ENCODE measurements at places on chromosomes 1 and 21.
A peak's percentile ranks its signal among the peaks of the same experiment; 100 is the strongest.

DNA sequence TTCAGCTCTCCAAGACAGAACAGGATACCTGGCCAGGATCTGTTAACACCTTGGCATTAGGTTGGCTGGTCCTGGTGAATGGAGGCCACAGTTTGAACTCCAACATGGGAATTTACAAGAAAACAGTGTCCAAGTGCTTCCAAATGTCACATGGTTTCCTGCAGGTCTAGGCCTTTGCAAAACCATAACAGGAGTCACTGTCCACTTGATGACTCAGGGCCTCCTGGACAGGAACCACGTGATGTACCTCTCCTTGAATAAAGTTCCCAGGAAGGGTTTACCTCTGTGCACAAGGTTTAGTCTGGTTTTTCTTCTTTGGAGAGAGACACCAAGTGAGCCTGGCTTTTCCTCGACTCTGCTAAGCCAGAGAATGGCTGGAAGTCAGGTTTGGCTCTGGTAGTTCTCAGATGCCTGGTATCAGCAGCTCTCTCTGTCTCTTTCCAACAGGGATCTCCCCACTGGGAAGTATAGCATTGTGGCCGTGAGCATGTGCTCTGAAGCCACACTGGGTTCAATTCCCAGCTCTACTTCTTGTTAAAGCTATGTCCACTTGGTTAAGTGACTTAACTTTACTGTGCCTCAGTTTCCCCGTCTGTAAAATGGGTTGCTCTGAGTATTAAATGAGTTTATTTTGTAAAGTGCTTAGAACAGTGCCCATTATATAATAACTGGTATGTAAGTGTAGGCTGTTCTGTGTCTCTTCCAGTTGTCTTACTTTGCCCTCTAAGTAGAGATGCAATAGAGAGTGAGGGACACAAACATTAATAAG, 27.3 kb upstream of the TMEM61 start:
- DNase-seq, result peak; percentile 44

GRCh38 chr1:205670611-205671430, 9.5 kb downstream of the SLC45A3 start:
- no peak for DNase-seq

GRCh38 chr1:230199034-230199433, 132.0 kb downstream of the GALNT2 start:
- DNase-seq, result no peak

DNA sequence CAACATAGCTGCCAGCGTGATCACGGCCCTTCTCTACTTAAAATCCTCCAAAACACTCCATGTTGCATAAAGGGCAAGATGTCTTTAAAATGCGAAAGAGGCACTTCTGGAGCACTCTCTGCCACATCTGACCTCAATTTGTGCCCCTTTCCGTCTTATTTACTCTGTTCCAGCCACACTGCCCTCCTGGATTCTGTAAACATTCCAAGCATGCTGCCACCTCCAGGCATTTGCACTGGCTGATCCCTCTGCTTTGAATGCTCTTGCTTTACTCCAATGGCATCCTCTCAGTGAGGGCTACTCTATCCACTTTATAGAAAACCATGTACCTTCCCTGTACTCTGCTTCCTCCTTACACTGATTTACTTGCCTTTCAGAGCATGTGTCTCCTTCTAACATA, 5.3 kb upstream of the RGS7 start:
- peak; percentile 1 for DNase-seq

- DNase-seq, result peak; percentile 56
Measured at GRCh38 chr1:227449051-227449450, 114.3 kb upstream of the ZNF678 start.

DNA sequence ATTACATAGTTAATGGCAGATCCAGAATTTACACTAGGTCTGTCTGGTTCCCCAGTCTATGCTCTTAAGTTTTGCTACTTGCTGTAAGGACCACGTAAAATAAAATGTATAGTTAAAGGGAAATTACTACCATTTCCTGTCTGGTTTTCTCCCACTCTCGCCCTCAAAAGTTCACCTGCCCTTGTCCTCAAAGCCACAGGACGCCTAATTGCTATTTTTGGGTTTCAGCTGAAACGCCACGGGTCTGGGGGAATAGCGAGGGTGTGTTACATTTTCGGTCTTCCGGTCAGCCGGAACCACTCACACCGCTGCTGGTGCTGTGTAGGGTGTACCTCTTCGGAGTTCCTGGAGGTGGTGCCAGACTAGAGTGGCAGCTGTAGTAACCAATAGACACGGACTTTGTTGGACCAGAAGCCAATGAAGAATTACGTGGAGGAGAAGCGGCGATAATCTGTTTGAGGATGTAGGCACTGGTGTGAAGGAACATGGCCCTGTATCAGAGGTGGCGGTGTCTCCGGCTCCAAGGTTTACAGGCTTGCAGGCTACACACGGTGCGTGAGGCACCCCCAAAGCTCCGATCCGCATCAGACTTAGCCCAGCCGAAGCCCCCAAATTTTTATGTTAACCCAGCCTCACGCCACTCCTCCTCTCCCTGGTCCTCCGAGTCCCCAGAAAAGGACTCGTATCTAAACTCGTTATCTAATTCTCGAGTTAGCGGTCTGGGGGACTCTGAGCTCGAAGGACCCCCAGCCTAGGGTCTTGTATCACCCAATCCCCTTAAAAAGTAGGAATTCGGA, at the start of gene TARS2:
Gene TARS2 (plus strand): TSS at position 454 of the 797 bp plus-strand sequence. CDS start 32 bp downstream, at position 486.
- peak; percentile 99 for DNase-seq

- no peak for DNase-seq
Measured at GRCh38 chr1:24363994-24364393, 44.8 kb downstream of the GRHL3 start.

DNA sequence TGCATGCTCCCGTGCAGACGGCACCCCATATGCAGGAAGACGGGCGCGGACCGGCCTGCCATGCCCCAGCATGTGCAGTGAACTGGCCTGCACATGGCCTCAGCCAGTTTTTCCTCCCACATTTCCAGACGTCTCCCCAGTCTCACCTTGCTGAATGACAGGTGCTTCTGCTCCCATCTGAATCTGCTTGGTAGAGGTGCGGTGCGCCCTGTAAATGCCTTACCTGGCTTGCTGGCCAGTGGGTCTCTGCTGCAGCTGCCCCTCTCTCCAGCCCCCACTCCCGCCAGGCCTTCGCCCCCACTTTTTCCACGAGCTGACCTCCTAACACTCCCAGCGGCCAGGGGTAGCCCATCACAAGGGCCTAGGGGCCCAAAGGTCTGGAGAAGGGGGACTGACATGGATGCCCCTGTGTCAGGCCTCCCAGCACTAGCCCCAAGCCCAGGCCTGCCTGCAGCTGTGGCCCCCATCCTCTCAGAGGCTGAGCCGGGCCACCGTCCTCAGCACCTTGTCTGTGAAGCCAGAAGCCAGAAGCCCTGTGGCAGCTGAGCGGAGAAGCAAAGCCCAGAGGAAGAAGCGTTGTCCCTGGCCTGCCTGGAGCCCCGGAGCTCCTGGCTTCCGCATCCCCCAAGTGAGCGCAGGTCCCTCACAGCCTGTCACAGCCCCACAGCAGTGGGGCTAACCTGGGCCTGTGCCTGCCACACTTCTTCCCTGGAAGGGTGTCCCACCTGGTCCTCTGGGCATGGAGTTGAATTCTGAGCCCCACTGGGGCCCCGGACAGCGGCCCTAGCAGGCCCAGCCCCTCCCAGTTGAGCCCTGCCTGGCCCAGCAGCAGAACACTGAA, 3.7 kb upstream of the SLC19A1 start:
- DNase-seq, result no peak

All from EH (cell line).